Stimulated activated CD4-positive, alpha-beta T cell treated with anti-CD3 and anti-CD28 coated beads, Interleukin-15, amount 100 ng/mL, for 1 hour (primary cell): ENCODE measurements at places on chromosomes 7 and 10.

GRCh38 chr7:74544706-74545469 lies 91.2 kb downstream of the GTF2IRD1 start:
- DNase-seq, result no peak

GRCh38 chr7:100699018-100699417 lies 5.0 kb upstream of the GIGYF1 start:
- DNase-seq, result no peak

GRCh38 chr10:77501152-77501845 lies 136.3 kb downstream of the KCNMA1 start:
- no peak for DNase-seq

- DNase-seq, result no peak
Measured at GRCh38 chr10:63375458-63375857, 90.3 kb downstream of the JMJD1C start.

- no peak for DNase-seq
Measured at GRCh38 chr10:52232561-52233350, 81.3 kb upstream of the DKK1 start.

DNA sequence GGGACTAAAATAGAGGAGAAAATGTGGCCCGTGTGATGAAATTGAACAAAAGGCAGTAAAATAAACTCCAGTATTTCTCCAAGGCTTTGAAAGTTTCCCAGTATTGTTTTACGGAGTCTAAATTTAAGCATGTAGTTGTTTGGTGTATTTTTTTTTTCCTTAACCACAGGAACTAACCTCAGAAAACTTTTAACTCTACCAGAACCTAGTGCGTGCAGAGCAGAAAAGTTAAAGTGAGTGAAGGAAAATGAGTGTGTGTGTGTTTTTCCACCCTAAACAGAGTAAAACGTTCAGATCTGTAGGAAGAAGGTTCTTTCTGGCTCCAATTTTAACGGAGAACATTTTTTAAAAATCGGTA lies 812 bp downstream of the PROSER2 start:
- DNase-seq, result no peak
